ENCODE measurements at places on chromosomes 2 and 18.

GRCh38 chr2:230955163-230955737 is 30.2 kb upstream of the GPR55 start:
- DNase-seq, result no peak

DNA sequence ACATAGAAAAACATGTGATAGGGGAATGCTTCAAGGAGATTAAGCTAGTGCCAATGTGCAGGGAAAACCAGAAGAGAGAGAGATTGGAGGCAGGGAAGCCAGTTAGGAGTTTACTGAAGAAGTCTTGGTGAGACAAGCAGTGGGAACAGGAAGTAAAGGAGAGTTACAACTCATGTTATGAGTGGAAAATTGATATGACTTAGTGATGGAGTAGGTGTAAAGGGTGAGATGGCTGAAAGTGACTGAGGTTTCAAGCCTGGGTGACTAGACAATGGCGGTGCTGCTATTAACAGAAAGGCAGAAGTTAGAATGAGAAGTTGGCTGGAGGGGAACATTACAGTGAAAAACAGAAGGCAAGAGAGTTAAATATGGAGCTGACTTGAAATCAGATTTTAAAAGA is 16.5 kb downstream of the DOK1 start:
- DNase-seq, result no peak

DNA sequence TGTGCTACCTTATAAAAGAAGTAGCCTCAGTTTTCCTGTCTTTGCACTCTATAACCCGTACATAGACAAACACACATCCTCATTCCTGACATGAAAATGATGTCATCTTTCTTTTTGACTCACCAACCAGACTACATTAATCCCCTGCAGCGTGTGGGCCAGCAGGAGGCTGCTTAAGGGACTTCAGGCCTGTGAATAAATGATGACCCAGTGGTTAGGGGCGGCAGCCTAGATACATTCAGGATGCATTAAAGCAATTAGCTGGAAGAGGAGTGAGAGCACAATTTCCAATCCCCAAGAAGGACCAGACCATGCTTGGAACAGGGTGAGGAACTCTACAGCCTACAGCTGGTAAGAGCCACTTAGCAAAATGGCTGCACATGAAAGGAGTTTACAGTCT is 57.3 kb upstream of the KLF7 start:
- DNase-seq, result no peak

DNA sequence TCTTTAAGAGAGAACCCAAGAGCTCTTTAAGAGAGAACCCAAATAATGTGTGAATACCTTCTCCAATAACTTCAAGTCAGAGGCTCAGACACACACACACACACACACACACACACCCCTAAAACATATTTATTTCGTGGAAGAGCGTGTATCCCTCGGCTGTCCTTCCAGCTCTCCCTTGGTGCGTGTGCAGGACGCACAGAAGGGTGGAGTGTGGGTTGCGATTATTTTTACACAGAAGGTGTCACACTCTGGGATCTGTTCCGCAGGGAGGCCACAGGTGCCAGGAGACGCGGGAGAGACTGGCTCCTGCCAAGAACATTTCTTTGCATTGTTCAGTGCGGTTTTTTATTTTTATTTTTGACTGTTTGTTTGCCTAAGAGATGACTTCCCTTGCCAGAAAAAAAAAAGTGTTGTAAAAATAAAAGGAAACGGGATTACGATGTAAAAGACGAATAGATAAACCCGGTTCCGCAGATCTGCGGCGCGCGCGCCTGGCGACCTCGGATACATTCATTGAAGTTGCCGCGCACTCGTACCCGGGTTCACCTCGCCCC is 47.3 kb upstream of the ATP6V1B1 start:
- DNase-seq, result no peak

DNA sequence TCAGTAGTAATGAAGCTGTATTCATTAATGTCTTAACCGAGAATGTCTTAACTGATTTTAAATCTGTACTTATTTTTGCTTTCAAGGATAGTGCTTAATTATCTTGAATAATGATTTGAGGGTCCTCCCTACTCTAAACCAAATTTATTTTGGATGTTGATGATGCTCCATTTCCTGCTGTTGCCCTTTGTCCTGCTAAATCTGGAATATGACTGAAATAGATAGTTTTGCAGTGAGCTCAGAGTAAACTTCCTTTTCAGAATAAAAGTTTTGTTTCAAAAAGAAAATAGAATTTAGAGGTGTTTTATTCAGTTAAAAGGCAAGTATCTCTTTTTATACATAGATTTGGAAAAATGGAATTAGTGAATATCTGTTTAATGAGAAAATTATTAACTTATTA is 8.1 kb downstream of the NBEAL1 start:
- DNase-seq, result no peak

GRCh38 chr2:217902379-217903141 is 100.2 kb downstream of the TNS1 start:
- no peak for DNase-seq

DNA sequence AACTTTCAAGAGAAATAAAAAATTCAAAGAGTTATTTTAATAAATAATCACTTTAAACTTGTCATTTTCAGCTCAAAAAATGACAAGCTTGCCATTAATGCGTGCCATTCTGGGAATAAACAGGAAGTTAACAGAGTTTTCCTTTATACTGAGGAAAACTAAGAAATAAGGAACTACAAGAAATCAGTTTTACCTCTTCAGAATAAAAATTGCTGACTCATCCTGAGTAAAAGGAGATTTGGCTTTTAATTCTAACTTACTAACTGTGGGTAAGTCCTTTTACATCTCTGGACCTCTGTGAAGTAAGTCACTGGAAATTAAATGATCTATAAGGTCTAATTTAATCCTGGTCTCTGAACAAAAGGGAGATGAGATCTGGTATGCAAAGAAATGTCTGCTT is 16.1 kb downstream of the CEBPZ start:
- no peak for DNase-seq

- no peak for DNase-seq
Observed at GRCh38 chr18:45519411-45520280, 95.6 kb upstream of the SLC14A2 start.

GRCh38 chr18:74947417-74947816 is 261.5 kb downstream of the PTGR3 start:
- DNase-seq, result no peak

GRCh38 chr2:156405586-156405985 is 30.6 kb upstream of the GPD2 start:
- DNase-seq, result no peak

GRCh38 chr2:146108993-146109392 is 1589.1 kb upstream of the ZEB2 start:
- DNase-seq, result no peak

GRCh38 chr18:27184115-27185024 is 738 bp downstream of the CHST9 start:
- DNase-seq, result no peak

DNA sequence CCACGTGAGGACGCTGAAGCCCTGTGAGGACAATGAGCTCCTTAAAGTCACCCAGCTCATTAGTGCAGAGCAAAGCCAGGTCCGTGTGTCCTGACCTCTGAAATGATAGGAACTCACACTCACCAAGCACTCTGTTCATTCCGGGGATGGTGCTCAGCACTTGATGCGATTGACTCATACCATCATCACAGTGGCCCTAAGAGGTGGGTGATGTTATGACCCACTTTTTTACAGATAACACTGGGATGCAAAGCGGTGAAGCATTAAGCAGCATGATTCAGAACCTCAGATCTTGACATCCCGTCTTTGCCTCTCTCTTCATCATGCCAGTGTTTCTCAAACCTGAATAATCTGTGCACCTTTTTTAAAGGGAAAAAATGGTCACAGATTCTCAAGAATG is 234.8 kb downstream of the ALPK2 start:
- no peak for DNase-seq

- no peak for DNase-seq
Observed at GRCh38 chr2:378364-378763, 90.5 kb upstream of the ALKAL2 start.

DNA sequence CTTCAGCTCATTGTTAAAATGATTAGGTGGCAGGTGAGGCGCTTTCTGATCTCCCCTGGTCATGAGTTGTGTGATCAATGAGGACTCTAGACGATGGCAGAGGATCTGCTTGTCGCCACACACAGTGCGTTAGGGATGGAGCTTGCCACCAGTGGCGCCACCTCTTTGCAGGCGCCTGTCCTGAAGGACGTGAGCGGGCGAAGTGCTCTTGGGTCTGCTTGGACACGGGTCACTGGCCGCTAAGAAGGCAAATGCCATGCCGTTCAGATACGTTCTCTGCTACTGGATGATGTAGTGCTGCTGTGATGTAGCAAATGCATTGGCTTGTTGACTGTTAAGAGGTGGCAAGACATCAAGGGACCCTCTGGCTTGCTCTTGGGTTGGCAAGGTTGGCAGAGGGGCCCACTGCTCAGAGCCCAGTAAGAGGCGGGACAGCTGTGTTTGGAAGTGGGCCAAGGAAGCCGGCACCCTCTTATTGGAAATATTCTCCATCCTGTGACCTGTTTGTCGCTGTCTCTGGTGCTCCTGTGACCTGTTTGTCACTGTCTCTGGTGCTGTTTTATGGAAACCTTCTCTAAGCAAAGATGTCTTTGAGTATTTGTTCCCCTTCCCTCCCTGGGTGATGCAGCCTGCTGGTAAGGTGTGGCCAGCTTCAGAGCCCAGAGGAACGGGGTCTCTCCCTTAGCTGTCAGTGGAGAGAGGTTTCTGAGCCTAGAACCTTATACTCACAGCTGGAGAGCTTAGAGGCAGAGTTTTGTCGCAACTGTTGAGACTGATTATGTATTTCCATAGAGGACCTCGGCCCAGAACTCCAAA is 14.6 kb downstream of the LDLRAD4 start:
- no peak for DNase-seq

DNA sequence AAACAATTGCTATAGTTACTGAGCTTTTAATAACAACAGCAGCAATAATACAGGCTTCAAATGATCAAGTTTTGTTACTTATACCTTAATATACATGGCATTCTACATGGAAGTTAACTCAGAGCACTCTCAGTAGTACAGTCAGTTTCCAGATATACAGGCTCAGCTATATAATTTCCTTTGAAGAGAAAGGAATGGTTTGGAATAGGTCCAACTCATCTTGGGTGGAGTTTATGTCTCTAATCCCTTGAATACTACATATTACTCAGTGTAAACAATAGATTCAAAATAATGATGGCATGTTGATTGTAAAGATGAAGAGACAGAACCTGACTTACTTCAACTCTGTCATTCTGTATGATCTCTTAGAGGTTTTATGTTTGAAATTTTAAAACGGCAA is 174.9 kb downstream of the EPHA4 start:
- no peak for DNase-seq

- DNase-seq, result no peak
Observed at GRCh38 chr18:47995654-47996053, 65.2 kb upstream of the SMAD2 start.

GRCh38 chr2:214481204-214481603 is 70.3 kb downstream of the VWC2L start:
- no peak for DNase-seq

- peak; percentile 17 for DNase-seq
Observed at GRCh38 chr2:152335726-152336118, 748 bp downstream of the FMNL2 start.

GRCh38 chr2:192245329-192245728 is 50.6 kb upstream of the TMEFF2 start:
- no peak for DNase-seq

DNA sequence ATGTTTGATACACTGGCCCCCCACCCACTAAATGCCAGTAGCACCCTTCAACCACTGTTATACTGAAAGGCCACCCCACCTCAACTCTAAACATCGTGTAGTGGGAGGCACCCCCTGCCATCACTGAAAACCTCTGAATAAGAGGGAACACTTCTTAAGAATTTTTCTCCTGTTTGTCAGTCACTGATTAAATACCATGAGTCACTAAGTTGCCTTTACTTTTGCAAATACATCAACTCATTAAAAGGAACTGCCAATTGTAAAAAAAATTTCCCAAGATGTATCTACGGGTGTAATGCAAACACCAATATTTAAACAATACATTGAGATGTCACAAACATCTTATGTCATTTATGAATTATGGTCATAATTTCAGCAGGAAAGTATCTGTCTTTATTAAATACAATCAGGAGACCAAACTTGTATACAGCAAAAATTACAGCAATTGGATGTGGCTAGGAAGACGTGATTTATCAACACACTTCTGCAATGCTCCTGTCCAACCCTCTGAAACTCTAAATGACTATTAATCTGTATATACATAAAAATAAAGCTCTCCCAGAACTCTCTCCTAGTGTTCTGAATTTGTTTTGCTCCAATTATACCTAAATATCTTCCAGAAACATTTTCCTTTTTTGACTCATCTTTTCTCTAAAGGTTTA is 144.1 kb upstream of the STK17B start:
- DNase-seq, result no peak

GRCh38 chr2:227117027-227117426 is 47.0 kb downstream of the COL4A4 start:
- no peak for DNase-seq

DNA sequence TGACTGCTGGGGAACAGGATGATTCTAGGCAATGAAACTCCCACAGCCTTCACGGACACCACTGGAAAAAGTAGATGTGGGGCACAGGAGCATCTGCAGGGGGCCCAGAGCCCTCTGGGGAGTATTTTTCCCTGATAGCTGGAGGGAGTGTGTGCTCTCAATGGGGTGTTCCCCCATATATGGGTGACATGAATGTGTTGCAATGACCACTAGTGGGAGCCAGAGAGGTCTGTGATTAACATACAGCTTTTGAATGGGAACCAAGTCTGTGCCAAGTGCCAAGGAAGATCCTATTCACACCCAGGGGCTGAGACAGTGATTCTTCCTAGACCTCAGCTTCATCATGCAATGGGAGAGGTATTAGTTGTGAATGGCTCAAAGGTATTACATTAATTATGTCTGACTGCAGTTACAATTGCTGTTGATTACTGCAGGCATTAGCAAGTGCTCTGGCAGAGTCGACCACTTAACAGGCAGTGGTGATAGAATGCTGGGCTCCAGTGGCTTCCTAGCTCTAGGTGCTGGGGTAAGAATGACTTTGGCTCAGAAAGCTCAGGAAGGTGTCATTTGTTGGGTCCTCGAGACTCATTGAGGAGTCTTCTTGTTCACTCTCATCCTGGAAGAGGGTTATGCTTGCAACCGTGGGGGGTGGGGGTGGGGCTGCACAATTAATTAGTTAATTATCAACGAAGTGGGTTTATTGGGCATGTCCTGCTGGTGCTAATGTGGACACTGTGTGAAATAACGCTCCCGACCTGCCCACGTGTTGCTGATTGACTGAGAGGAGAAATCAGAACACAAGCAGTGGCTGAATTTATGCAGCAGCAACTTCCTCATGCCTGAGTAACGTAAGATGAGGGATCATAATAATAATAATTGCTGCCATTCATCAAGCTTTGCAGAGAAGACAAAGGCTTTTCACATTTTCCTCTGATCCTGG is 194.1 kb downstream of the CLIP4 start:
- DNase-seq, result peak; percentile 4

- DNase-seq, result no peak
Observed at GRCh38 chr2:164877169-164877568, 35.5 kb upstream of the COBLL1 start.

Measured in stimulated activated CD4-positive, alpha-beta T cell treated with anti-CD3 and anti-CD28 coated beads, Interleukin-2, amount 100 ng/mL, for 4 hours (primary cell).